ENCODE measurements at places on chromosomes 5 and 9.

- DNase-seq = no peak
Measured at GRCh38 chr5:120164037-120164436, 300.1 kb upstream of the PRR16 start.

GRCh38 chr5:179731791-179732411 is 721 bp upstream of the MAML1 start:
- no peak for DNase-seq

DNA sequence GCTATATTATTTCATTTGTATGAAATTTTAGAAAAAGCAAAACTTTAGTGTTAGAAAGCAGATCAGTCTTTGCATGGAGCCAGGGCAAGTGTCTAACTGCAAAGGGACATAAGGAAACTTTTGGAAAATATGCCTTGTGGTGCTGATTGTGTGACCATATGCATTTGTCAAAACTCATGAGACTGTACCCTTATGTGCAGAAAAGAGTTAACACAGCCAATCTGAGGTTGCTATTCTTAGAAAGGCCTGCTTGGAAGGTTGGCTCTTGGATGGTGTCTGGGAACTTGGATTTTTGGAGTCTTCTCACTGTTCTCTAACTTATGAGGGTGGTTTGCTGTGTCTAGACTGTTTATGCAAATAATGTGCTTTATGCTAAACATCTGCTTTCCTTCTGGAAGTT is 76.6 kb downstream of the SNX18 start:
- DNase-seq = no peak

GRCh38 chr5:5165541-5166002 is 25.4 kb downstream of the ADAMTS16 start:
- DNase-seq = no peak

Data from GM12892 (cell line).